Pancreas (tissue), 10 donors: ENCODE measurements at places on chromosomes 2 and 18. TPM values are rescaled to one million over a fixed set of nuclear protein-coding genes. Genes with fewer than 3 reads are reported as not detected.

DNA sequence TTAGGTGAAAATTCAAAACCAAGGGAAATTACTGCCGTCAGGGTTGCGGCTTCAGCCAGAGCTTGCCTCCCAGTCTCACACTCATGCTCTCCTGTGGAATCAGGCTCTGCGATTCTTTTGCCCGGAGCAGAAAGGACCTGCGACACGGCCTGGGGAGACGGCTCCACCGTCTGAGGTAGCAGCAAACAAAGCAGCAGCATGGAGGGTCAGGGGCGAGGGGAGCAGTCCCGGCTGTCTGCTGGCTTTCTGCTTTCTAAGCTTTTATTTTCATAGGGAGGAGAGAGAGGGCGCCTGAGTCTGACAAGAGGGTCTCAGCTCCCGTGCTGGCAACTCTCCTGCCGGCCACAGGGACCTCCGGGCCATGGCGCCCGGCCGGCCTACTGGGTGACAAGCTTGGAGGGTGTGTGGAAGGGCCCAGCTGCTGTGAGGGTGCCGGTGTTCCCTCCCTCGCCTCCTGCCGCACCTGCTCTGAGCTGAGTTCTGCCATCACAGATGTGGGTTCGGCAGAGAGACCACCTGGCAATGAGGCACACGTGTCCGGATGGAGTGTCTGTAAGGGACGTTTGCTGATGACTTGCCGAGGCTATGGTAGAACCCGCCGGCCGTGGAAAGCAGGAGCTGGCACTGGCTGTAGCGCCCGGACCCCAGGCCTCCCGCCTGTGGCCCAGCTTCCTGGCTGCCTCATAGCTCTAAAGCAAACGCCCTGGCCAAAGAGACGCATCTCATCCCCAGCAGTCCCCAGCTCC is 66.2 kb upstream of the CTDP1 start:
- no peak for DNase-seq

DAW1 gene
- total RNA-seq: not detected

GRCh38 chr2:188391354-188391753 is 99.7 kb downstream of the GULP1 start:
- no peak for DNase-seq

ADAM23 gene
- total RNA-seq: 0.23 TPM
